ENCODE measurements at places on chromosomes 1 and 21.

DNA sequence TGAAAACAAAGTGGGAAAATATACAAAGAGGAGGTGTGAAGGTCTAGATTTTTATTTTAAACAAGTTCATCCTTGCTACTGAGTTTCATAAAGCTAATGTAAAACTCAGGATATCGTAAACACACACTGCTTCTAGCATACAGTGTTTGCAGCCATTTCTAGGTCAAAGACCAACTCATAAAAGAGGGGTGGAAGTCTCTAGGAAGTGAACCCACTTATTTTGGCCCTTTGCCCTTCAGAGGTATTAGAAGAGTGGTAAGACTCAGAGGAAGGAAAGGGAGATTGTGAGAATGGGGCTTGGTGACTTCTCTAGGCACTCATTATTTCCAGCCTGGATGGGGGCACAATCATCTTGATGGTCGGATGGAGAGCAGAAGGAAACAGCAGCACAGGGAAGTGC, 91.2 kb downstream of the TNFSF18 start:
- DNase-seq: no peak

- no peak for DNase-seq
These were observed 7.9 kb upstream of the TIPRL start for GRCh38 chr1:168170564-168171508.

DNA sequence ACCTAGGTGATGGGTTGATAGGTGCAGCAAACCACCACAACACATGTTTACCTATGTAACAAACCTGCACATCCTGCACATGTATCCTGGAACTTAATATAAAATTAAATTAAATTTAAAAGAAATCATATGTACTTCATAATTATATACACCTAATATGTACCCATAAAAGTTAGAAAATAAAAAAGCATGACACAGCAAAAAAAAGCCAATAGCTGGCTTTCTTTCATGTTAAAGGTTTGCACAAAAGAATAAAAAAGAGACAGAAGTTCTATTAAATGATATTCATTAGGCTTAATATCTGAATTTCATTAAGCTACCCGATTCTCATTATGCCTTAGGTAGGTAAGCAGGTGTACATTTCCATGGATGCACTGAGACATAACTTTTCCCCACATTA, 5.2 kb upstream of the PRMT6 start:
- DNase-seq: no peak

GRCh38 chr1:157439302-157439954, 112.9 kb downstream of the FCRL5 start:
- DNase-seq: no peak

GRCh38 chr1:154745750-154746425, 124.2 kb downstream of the KCNN3 start:
- no peak for DNase-seq

GRCh38 chr1:56045062-56045461, 534.3 kb downstream of the PLPP3 start:
- DNase-seq: no peak

DNA sequence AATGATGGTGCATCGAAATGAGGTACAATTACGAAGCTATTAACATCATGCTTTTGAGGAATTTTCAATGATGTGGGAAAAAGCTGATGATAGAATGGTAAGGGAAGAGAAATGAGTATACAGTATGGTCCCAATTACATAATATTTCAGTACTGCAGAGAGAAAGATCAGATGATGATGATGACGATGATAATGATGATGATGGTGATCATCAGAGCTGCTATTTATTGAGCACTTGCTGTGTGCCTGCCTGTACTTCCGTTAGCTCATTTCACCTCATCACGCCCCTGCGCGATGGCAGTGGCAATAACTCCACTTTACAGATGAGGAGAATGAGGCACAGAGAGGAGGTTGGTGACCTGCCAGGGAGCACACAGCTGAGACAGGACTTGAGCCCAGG, 620.8 kb downstream of the MATN1 start:
- DNase-seq: no peak

DNA sequence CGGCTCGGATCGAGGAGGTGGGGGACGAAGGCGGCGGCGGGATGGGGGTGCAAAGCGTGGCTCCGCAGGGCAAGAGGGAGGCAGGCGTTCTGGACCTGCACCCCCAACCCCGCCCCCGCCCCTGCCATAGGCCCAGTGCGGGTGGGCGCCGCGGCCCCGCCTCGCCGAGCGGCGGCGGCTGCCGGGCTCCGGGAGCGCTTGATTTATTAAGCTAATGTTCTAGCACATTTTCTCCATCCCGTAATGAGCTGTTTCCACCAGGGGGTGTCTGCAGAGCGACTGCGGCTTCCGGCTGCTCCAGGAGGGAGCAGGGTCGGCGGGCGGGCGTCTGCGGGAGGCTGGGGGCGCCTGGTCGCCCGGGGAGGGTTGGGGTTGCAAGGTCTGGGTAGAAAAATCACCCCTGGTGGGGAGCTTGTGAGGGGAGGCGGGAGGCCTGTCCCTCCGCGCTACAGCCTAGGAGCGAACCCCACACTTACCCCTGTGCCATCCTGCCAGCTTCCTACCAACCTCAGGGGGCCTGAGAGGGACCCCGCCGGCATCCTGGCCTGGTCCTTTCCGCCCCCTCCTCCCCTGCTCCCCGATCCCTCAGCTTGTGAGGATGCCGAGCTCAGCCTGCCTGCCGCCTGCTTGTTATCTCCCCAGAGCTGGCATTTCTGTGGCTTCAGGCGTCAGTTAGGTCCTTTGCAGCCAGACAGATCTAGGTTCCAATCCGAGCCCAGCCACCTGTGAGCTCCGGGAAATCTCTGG, 48.5 kb upstream of the ACOT11 start:
- no peak for DNase-seq

Measured in trophoblast cell (in vitro differentiated cells and primary cell).